ENCODE measurements at places on chromosomes 1 and 21.

DNA sequence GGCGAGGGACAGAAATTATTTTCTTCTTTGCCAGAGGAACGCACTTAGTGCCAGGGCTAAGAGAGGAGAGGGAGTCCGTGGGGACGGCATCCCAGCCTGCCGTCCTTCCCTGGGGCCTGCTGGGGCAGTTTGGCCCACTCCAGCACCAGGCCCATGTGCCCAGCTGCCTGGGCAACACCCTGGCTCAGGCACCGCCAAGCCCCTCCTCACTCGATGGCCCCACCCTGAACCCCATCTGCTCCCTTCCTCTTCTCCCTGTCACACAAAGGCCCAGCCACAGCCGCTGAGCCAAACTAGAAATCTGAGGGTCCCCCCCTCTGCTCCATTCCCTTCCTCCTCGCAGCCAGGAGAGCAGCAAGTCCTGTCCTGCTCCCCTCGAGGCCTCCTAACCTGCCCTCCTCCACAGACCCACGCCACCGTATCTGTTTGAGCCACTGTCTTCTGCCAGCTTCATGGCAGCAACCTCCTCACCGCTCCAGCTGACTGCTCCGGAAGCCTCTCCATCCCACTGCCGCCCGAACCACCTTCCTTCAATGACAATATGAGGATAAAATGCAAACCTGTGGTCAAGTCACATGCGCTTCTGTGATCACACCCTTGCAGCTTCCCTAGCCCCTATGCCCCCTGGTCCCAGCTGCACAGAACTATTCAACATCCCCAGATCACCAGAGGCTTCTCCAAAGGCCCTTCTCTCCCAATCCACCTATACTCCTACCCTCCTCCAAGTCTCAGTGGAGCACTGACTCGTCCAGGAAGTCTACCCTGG, 8.4 kb upstream of the TNNI1 start:
- no peak for DNase-seq

DNA sequence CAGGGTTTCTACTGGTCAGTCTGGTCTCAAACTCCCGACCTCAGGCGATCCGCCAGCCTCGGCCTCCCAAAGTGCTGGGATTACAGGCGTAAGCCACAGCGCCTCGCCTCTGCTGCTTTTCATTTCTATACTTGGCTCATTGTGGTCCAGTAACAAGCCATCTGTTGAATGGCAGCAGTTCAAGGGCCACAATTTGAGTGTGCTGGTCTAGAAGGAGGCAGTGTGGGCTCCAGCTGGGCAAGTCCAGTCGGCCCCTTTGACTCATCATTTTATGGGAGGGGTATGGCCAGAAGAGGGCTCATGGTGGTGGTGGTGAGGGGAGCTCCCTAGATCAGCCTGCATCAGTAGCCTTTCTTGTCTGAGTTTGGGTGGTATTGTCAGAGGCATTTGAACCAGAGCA, 33.2 kb downstream of the ATP8B2 start:
- no peak for DNase-seq

- no peak for DNase-seq
Measured at GRCh38 chr1:42734201-42735035, 5.6 kb downstream of the CLDN19 start.

- DNase-seq, result no peak
Measured at GRCh38 chr1:175604039-175604941, 139.1 kb downstream of the TNR start.

DNA sequence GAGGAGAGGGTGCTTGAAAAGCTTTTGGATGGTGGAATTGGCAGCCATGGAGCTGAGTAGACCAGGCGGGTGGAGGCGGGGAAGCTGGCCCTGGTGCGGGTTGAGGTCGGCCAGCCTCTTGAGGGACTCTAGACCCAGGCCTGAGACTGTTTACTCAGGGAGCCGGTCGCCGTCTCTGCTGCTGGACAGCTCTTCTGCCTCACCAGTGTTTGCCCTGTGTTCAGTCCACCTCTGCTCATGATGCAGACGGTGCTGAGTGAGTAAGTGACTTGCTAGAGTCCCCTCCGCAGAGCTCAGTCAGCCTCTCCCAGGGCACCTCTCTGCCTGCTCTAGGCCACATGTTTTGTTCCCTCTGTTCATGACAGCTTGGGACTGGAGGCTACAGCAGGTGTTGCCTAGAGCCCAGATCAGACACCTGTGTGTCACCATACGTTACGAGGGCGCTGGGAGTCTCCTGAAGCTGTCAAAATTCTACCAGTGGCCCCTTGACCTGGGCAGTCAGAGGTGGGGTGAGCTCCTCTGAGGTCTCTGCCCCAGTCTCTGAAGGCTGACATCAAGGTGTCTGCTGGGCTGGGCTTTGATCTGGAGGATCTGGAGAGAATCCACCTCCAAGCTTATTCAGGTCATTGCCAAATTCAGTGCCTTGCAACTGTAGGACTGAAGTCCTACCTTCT, 73.5 kb upstream of the WNT4 start:
- DNase-seq, result no peak

DNA sequence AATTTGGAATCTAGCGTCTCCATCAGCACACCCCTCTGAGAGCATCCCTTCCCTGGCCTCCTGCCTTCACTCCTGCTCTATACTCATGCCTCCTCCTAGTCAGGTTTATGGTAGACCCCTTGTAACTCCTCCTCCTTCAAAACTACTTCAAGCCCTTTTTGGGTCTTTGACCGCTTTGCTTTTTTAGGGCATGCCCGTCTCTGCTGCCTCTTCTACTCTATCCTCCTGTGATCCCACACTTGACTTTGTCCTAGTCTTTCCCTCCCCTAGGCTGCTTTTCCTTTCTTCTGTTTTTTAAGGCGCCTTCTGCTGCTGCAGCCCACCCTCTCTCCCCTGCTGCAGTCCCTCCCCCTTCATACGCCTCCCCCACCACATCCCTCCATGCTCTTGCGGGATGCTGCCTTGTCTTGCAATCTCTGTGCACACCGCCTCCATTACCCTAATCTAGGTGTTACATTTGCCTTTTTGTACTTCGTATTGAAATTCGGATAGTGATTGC, 1.5 kb downstream of the SNX27 start:
- DNase-seq, result peak; percentile 39

- no peak for DNase-seq
Measured at GRCh38 chr1:116538544-116538943, 32.3 kb downstream of the CD58 start.

DNA sequence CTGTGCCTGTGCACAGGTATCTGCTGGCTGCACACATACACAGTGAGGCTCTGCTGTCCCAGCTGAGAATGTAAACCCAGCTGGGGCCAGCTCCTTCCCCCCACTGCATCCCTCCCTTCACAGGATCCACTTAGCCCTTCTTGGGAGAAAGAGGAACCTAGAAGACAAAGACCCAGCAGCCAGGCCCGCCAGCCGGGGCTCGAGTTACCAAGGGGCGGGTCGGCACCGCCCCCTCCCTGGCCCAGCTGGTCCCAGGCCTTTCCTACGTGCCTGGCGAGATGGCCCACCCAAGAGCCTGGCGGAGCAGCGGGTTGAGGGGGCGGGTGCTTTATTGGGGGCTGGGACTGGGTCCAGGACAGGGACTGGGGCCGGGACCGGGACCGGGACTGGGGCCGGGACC, 2.1 kb downstream of the SH3BGRL3 start:
- peak; percentile 80 for DNase-seq

DNA sequence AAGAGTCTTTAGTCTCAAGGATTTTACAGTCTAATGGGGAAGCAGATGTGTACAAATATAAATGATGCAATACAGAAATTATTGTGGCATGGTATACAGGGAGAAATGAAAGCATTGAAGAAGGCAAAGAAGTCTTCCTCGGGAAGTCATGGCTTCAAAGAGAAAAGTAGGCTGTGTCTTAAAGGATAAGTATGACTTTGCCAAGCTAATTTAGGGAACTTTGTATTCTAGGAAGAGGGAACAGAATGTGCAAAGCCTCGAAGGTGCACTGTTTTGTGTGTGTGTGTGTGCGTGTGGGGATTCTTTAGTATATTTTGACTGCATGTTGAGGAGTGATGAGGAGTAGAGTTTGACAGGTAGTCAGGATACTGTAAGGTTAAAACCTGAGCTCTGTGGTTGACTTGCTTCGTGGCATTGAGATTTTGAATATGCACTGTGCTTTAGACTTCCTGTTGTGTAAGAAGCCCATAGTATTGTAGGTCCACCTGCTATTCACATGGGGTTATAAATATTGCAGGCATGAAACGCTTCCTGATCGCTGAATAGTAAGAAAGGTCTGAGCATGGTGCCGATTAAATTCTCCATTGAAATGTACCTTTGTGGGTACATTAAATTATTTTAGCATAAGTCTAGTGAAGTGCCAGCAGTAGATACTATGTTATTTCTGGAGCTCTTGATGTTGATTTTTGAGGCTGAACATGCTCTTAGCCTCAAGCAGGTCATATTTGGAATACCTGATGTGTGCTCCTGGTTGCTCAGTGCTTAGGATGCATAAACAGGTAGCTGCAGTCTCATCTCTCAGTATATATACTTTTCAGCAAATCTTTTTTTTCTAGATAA, 8.0 kb downstream of the SMAP2 start:
- DNase-seq, result peak; percentile 58

GRCh38 chr1:65434255-65434654, 13.8 kb downstream of the LEPR start:
- no peak for DNase-seq

DNA sequence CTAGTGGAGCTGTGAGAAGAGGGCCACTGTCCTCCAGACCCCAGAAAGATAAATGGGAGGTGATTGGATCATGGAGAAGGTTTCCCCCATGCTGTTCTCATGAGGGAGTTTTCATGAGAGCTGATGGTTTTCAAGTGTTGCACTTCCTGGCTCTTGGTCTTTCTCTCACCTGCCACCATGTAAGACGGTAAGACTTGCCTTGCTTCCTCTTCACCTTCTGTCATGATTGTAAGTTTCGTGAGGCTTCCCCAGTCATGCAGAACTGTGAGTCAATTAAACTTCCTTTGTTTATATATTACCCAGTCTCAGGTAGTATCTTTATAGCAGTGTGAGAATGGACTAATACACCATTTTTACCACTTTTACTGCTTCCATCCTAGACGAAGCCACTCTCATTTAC, 27.6 kb downstream of the GPR88 start:
- no peak for DNase-seq

DNA sequence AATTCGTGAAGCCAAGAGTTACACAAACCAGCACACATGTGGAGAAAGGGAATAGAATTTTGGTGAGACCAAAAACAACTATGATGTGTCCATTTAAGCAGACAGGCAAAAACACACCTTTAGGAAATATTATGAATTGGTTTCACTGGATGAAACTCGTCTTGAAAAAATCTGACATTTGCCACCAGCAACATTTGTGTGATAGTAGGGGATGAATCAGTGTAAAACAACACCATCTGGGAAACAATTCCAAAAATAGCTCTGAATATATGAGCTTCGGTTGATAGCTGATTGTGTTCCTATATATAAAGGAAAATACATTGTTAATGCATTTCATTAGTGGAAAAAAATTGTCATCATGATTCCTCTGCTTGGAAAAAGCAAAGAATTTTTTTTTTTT, 327.8 kb downstream of the PAPPA2 start:
- DNase-seq, result no peak
